ENCODE measurements at places on chromosomes 7 and 10. TPM values are rescaled to one million over a fixed set of nuclear protein-coding genes. Genes with fewer than 3 reads are reported as not detected.

- no peaks in the 10 kb centered on the region for H3K27me3 ChIP-seq
- no peak overlapping the region for H3K27ac ChIP-seq
- DNase-seq = no peak
These were observed 5.1 kb downstream of the SYNPO2L start for GRCh38 chr10:73650537-73651331.

- DNase-seq = no peak
- no peaks in the 10 kb centered on the region for H3K36me3 ChIP-seq
- no peak overlapping the region for H3K4me3 ChIP-seq
- H3K27ac ChIP-seq = no peak overlapping the region
- peaks cover 40% of the 10 kb centered on the region for H3K27me3 ChIP-seq
These were observed 32.8 kb downstream of the FOXK1 start for GRCh38 chr7:4714767-4715409.

DNA sequence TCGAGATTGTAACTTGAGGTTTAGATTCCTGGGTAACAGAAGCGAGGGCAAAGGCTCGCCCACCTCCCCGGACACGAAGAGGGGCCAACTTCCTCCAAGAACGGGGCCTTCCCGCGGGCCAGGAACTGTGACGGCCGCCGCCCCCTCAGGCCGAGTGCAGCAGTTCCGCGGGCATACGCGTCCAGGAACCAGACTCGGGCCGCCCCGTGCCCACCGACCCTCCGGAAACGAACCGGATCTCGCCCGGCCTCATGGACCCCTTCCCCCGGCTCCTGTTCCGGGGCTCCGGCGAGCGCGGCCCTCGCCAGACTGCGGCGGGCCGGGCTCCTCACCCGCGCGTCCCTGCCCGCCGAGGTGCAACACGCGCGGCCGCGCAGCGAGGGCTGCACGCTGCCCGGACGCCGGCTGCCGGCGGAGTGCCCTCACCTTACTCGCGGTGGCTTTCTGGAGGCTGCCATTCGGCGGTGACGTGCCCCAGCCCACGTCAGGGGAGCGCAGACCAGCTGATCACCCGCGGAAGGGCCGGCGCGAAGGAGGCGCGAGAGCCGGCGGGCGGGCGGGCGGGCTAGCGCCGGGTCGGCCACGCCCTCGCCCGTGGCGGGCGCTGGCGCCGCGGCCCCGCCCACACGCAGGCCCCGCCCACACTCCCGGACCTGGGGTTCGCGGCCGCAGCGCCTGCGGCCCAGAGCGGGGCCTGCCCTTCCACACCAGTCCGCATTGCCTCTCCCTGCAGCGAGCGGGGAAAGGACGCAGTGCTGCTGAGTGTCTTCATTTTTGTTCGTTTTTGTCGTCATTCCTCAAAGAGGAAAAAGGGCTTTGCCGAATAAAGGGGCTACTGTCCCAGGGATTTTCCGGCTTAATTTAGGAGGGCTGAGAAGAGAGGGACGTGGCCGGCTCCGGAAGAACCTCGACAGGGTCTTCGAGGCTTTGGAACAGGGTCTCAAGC is at the start of gene XPNPEP1:
Gene XPNPEP1 (minus strand): TSS at position 536 of the 946 bp plus-strand sequence. CDS start 78 bp downstream, at position 458.
- no peaks in the 10 kb centered on the region for H3K36me3 ChIP-seq
- peak within 1 kb of the TSS; percentile 75 for H3K4me3 ChIP-seq
- no peak within 1 kb of the TSS for H3K27ac ChIP-seq
- H3K4me1 ChIP-seq = peaks cover 12% of the 10 kb centered on the region

- no peaks in the 10 kb centered on the region for H3K27me3 ChIP-seq
- DNase-seq = no peak
- no peak overlapping the region for H3K4me3 ChIP-seq
- no peak overlapping the region for H3K27ac ChIP-seq
- no peaks in the 10 kb centered on the region for H3K36me3 ChIP-seq
- H3K4me1 ChIP-seq = no peaks in the 10 kb centered on the region
These were observed 94.4 kb downstream of the WDR37 start for GRCh38 chr10:1150638-1150955.

DNA sequence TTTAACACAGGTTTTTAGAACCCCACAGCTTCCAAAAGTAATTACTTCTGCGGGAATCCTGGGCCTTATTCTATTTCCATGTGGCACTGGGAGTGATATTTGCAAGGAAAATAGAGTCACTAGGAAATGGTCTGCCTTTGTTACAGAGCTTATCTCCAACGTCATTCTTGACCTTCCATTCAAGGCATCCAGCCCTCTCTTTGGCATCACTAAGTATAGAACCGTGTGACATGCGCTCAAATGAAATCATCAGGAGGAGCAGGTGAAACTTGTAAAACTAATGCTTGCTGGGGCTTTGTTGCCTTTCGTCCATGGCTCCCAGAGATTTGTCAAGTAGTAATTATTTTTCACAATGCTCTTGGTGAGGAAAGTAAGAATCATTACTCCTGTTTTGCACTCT is 73.4 kb downstream of the PAPSS2 start:
- H3K27me3 ChIP-seq = no peaks in the 10 kb centered on the region
- no peaks in the 10 kb centered on the region for H3K36me3 ChIP-seq
- H3K4me3 ChIP-seq = no peak overlapping the region

- peaks cover 12% of the 10 kb centered on the region for H3K27me3 ChIP-seq
- H3K36me3 ChIP-seq = no peaks in the 10 kb centered on the region
- no peak overlapping the region for H3K27ac ChIP-seq
These were observed 2.5 kb upstream of the MLXIPL start for GRCh38 chr7:73626814-73627213.

- H3K4me3 ChIP-seq = no peak overlapping the region
- DNase-seq = no peak
- no peaks in the 10 kb centered on the region for H3K4me1 ChIP-seq
- H3K27me3 ChIP-seq = no peaks in the 10 kb centered on the region
These were observed 59.6 kb upstream of the PITRM1 start for GRCh38 chr10:3231951-3232730.

DNA sequence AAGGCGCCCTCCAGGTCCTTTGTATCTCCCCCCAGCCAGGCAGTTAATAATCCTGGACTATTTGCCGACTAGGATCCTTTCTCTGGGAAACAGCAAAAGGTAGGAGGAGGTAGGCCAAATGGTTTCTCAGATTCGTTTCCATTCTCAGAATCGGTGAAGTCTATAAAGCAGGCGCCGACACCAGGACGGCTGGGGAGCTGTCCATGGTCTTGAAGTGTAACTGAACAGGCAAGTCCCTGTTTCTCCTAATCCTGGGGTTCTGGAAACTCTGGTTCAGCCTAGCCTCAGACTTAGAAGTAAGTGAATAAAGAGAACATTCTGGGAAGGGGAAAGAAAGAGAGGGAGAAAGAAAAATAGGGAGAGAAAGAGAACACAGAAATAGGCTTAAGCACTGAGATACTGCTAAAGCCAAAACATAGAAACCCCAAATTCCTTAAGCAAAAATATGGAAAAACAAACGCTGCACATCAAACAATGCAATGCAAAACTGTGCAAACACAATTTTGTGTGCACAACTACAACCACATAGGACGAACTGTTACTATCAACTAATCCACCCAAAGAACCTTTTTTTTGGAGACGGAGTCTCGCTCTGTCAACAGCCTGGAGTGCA is 11.1 kb upstream of the INA start:
- DNase-seq = no peak
- H3K27ac ChIP-seq = no peak overlapping the region
- H3K4me3 ChIP-seq = no peak overlapping the region
- no peaks in the 10 kb centered on the region for H3K27me3 ChIP-seq
- H3K36me3 ChIP-seq = no peaks in the 10 kb centered on the region
- H3K4me1 ChIP-seq = no peaks in the 10 kb centered on the region

DNA sequence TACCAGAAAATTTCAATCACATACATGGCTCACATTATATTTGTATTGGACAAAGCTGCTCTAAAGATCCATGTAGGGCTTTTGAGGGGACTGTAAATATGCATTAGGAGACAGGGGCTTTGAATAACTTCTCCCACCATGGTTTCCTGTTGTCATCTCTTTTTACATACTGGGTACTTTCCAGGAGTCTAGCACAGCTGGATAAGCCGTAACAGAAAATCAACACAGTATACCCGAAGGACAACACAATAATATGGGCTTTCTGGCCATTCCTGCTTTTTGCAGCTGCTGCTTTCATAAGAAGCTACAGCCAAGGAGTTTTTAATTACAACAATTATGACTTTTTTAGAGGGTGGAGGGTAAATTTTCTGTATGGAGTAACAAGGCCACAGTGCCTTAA is 63.4 kb upstream of the SRPK2 start:
- no peaks in the 10 kb centered on the region for H3K27me3 ChIP-seq
- no peak overlapping the region for H3K4me3 ChIP-seq
- no peaks in the 10 kb centered on the region for H3K36me3 ChIP-seq
- H3K27ac ChIP-seq = no peak overlapping the region

GRCh38 chr10:13827076-13827797 is 240.5 kb downstream of the PRPF18 start:
- H3K27me3 ChIP-seq = no peaks in the 10 kb centered on the region
- H3K4me1 ChIP-seq = peaks cover 26% of the 10 kb centered on the region
- H3K27ac ChIP-seq = no peak overlapping the region
- H3K4me3 ChIP-seq = no peak overlapping the region
- no peak for DNase-seq
- no peaks in the 10 kb centered on the region for H3K36me3 ChIP-seq

DNA sequence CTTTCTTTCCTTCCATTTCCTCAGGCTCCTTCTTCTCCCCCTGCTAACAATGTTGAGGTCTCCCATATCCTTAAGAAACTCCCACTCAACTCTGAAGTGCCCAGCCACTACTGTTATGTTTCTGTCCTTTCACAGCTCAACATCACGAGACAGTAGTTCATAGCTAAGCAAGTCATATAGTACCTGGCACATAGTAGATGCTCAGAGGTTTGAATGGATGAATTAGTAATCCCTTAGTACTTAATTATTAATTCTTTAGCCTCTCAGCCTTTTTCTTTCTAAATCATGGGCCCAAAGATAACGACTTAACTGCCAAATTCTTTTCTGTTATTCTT is 22.6 kb downstream of the CSGALNACT2 start:
- H3K4me3 ChIP-seq = no peak overlapping the region
- no peaks in the 10 kb centered on the region for H3K4me1 ChIP-seq
- DNase-seq = no peak
- H3K27me3 ChIP-seq = no peaks in the 10 kb centered on the region

NODAL gene
- total RNA-seq = 6.3 TPM

ZNF804B gene
- total RNA-seq = not detected

AKR1B15 gene
- 0.47 TPM for total RNA-seq

PTCD1 gene
- total RNA-seq = 7.5 TPM

SPDYE6 gene
- not detected for total RNA-seq

AZGP1 gene
- total RNA-seq = 0.52 TPM

PITX3 gene
- total RNA-seq = 0.54 TPM
